ENCODE measurements at places on chromosomes 11 and 22.

GRCh38 chr22:24532075-24532474 is 22.9 kb downstream of the GUCD1 start:
- DNase-seq, result no peak

- no peak for DNase-seq
These were observed 261.1 kb downstream of the SBF2 start for GRCh38 chr11:10032935-10033334.

GRCh38 chr11:95661162-95661561 is 128.4 kb downstream of the FAM76B start:
- DNase-seq, result no peak

DNA sequence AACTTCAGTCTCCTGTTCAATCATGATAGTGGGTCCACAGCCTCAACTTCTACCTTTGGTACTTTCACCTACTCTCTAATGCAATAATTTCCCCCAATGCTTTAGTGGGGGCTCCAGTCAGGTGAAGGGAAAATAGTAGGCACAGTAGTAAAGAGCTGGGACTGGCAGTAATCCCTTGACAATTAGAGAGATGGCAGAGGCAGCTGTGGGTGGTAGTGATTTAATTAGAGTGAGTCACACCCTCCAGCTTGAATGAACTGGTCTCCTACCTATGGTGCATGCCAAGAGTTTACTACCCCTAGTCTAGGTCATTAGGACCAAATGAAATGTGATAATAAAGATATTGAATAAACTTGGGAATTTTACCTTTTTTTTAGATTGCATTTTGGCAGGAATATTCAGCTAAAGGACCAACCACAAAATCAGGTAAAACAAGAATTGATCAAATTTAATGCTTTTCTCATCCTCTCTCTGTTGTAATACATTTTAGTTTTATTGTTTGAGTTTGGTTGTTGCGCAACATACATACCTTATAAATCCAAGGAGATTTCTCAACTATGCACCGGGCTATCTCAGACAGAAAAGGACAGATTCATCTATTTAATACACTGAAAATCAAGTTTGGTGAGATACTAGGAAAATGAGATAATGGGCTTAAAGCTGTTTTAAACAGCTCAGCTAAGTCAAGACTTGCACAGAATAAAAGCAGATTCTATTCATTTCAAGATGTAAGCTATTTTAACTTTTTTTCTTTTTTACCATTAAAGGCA is 9.0 kb downstream of the PRRG4 start:
- DNase-seq, result no peak

GRCh38 chr11:100403816-100404215 is 283.3 kb upstream of the ARHGAP42 start:
- no peak for DNase-seq

DNA sequence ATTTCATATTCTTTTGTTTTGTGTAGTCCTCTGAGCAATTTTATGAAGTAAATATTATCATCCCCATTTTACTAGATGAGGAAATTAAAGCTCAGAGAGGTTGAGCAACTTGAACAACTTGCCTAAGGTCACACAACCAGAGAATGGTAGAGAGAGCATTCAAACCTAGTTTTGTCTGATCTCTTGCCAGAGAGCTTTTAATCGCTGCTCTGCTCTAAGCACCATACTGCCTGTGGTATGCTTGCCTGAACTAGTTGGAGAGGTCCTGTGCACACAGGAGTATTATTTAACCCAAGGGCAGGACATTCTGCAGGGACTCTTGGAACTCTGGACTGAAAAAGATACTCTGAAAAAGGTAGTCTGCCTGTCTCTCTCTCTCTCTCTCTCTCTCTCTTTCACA is 38.5 kb downstream of the TRAF6 start:
- DNase-seq, result no peak

- no peak for DNase-seq
These were observed 1.6 kb downstream of the ARAP1 start for GRCh38 chr11:72750556-72751115.

- DNase-seq, result no peak
These were observed 10.5 kb downstream of the TXN2 start for GRCh38 chr22:36470994-36471331.

- no peak for DNase-seq
These were observed 834 bp upstream of the FADS1 start for GRCh38 chr11:61817471-61818202.

DNA sequence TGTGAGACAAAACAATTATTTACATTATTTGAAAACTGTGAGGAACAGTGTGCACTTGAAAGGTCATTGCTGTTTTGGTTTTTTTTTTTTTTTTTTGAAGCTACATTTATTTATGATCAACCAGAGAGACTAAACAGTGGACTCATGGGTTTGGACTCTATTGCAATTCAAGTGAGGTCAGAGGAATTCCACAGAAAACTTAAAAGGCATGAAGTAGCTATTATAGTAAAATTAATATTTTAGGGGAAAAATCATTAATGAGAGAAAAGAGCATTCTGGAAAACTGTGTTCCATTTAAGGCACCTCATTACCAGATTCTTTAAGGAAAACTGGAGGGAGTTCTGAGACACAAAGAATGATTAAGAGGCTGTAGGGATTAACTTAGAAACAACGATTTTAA is 102.8 kb downstream of the WNT11 start:
- DNase-seq, result peak; percentile 24

GRCh38 chr22:50712341-50713007 is 25.5 kb upstream of the ACR start:
- DNase-seq, result no peak

Measured in retinal pigment epithelial cell (primary cell).